ENCODE measurements at places on chromosomes 13 and 19.

- no peak for DNase-seq
Observed at GRCh38 chr19:11227195-11227886, 12.1 kb upstream of the ANGPTL8 start.

- DNase-seq: no peak
Observed at GRCh38 chr13:70527599-70527998, 419.3 kb upstream of the KLHL1 start.

- DNase-seq: no peak
Observed at GRCh38 chr19:18029617-18030338, 21.8 kb downstream of the ARRDC2 start.

GRCh38 chr13:24452044-24452443, 60.5 kb downstream of the PARP4 start:
- no peak for DNase-seq

GRCh38 chr19:55284405-55285058, 735 bp downstream of the BRSK1 start:
- DNase-seq: no peak

GRCh38 chr13:78787190-78787589, 128.2 kb upstream of the OBI1 start:
- no peak for DNase-seq

DNA sequence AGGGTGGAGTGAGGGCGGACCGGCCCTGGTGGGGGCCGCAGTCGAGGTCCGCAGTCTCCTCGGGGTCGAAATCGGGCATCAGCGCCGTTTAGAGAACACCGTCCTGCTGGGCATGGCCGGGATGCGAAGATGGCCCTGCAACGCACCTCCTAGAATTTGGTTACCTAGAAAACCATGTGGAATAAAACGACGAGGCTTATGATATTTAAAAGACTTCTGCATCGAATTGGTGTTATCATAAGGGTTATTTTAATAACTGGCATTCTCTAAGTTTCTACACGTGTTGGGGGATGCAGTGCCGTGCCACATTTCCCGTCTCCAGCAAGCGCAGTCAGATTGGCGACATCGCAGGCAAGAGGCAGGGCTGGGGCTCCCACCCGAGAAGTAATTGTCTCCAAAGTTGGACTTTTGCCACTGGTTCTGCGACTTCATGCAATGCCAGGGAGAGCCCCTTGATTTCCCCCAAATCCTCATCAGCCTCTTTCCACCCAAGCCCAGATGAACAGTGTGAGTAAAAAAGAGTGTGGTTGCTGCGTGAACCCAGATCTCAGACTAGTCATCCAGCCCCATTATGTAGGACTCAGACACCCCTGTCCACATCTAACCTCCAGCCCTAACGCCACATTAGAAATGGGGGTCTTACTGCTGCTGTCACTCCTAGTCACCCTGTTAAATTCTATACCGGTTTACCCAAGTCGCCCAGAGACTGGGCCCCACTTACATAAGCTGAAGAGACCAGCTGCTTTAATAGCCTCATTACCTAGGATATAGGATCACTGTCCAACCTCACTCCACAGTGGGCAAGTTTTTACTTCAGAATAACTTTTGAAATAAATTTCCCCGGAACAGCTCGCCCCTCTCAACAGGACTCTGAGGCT, 571 bp upstream of the DHRS12 start:
- DNase-seq: no peak

GRCh38 chr19:55289117-55289796, 5.5 kb downstream of the BRSK1 start:
- DNase-seq: no peak

DNA sequence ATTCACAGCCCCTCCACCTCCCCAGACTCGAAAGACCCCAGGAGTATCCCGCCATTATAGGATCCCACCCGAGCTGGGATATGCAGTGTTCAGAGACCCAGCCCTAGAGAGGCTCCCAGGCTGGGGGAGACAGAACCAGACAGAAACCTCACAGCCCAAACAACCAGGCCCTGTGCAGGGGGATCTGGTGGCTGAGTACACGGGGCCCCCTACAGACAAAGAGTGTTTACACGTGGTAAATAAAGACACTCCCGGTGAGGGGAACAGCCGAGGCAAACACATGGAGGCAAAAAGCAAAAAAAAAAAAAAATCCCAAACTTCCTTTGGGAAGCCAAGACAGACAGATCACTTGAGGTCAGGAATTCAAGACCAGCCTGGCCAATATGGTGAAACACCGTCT, 25.1 kb downstream of the TINCR start:
- DNase-seq: no peak

DNA sequence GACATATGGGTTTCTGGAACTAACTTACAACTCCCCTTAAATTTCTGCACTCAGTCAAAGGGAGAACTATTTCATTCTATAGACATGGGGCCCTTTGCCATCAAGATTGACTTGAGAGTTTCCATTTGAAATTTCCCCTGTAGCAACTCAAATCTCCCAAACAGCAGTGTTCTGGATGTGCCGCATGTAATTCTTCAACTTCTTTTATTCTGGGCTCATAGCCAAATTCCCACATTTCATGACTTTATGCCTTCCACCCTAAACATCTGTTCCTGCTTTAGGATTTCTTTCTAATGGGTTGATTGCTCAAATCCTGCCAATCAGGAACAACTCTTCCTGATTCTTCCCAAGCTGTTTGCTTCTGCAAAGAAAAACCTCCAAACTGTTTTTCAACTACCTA, 336.0 kb downstream of the TBC1D4 start:
- no peak for DNase-seq

GRCh38 chr19:812747-813218, 9.0 kb downstream of the PLPPR3 start:
- no peak for DNase-seq

- DNase-seq: no peak
Observed at GRCh38 chr13:43546816-43547215, 240.0 kb downstream of the ENOX1 start.

- no peak for DNase-seq
Observed at GRCh38 chr13:113967206-113967720, 6.6 kb downstream of the C13orf46 start.

- peak; percentile 72 for DNase-seq
Observed at GRCh38 chr13:33204130-33204927, 81.2 kb downstream of the STARD13 start.

DNA sequence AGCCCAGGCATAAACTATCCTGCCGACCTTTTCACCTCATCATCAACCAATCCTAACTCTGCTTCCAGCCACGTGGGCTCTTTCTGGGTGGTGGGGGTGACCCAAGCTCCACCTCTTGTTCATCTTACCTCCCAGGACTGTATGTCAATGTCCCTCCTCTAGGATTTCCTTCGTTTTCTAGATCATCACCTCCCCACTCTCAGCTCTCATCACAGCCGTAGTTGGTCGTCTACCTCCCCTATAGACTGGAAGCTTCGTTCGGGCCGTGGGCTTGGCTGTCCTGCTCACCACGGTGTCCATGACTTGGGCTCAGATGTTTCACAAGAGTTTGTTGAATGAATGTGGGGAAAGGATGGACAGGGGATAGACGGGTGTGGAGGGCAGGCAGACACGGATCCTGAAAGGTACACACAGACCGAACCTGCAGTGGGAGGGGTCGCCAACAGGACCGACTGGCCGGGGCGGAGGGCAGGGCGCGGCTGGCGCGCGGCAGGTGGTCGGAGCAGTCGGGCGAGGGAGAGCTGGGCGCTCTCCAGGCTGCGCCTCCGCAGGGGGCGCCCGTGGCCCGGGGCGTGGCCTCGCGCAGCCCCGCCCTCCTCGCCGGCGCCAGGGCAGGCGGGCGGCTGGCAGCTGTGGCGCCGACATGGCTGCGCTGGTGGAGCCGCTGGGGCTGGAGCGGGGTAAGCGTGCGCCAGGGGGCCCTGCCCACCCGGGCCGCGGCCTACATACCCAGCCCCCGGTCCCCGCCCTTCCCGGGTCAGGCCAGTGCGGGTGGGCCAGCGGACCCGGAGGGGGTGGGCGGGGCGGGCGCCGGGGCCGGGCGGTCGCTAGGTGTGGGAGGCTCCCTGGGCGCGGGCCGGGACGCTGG, at the start of gene LIN7B:
TSS of gene LIN7B (plus strand) at position 609 of the 868 bp plus-strand sequence. CDS start at position 644, 35 bp downstream.
- DNase-seq: peak; percentile 63

- no peak for DNase-seq
Observed at GRCh38 chr13:45974500-45974899, 78.0 kb downstream of the ZC3H13 start.

DNA sequence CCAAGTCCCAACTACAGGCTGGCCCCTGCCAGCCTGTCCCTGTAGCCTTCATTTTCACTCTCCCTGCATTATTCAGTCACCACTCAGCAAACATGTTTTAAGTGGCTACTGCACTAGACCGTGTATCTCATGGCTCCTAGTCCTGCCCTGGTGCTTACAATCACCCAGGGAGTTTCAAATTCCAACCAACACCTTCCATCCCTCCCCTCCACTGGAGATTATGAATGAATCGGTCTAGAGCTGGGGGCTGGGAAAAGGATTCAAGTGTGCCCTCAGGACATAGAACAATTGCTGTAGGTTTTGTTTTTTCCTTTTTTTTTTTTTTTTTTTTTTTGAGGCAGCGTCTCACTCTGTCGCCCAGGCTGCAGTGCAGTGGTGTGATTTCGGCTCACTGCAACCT, 15.0 kb upstream of the TNFAIP8L1 start:
- no peak for DNase-seq

DNA sequence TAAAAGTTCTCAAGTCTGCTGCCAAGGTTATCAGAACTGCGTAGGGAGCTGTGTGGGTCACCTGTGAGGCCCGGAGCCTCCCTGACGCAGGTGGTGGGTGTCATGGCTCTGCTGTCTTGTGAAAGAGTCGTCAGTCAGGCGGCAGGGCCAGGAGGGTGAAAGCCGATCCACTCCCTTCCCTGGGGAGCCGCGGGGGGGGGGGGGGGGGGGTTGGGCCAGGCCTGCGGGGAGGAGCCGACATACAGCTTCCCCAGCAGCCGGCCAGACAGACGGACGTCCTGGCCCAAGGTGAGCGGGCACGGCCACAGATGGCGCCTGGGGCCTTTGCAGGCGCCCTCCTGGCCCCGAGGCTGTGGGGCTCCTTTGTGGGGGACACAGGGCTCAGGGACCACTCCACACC, 12.4 kb downstream of the SBNO2 start:
- DNase-seq: no peak

DNA sequence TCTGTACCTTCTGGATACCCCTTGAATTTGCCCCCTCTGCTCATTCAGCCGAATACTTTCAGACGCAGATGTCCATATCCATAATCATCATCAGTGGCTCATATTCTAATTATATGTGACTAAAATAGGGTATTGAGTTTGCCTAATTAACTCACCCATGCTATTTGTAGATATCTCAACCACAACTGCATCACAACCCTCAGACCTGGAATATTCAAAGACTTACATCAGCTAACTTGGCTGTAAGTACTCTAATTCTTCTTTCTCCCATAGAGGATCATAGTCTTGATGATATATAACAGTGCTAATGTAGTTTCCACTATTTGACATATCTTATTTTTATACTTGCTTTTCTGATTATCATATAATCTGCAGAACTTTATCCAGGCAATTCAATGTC, 35.8 kb downstream of the RXFP2 start:
- no peak for DNase-seq

- no peak for DNase-seq
Observed at GRCh38 chr13:80382576-80382975, 41.6 kb upstream of the SPRY2 start.

GRCh38 chr13:107006661-107007060, 438.7 kb upstream of the ARGLU1 start:
- DNase-seq: no peak

- no peak for DNase-seq
Observed at GRCh38 chr13:32882691-32883090, 133.5 kb upstream of the KL start.

GRCh38 chr13:104447348-104447747, 1381.1 kb upstream of the SLC10A2 start:
- no peak for DNase-seq

DNA sequence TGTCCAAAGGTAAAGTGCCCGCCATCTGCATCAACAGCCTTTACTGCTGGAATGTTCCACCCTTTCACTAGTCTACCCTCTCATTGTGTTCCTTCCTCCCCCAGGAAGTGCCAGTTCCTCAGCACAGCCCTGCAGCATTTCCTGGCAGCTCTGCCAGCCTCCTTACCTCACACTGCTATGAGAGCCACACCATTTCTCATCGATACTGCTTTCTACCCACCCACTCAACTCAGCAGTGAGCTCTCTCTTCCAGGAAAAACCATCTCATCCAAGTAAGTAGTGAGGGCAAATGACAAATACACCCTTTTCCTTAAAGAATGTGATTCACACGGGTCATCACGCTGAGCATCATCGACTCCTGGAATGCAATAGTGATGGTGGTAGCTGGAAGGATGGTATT, 19.8 kb downstream of the UQCRFS1 start:
- DNase-seq: no peak

DNA sequence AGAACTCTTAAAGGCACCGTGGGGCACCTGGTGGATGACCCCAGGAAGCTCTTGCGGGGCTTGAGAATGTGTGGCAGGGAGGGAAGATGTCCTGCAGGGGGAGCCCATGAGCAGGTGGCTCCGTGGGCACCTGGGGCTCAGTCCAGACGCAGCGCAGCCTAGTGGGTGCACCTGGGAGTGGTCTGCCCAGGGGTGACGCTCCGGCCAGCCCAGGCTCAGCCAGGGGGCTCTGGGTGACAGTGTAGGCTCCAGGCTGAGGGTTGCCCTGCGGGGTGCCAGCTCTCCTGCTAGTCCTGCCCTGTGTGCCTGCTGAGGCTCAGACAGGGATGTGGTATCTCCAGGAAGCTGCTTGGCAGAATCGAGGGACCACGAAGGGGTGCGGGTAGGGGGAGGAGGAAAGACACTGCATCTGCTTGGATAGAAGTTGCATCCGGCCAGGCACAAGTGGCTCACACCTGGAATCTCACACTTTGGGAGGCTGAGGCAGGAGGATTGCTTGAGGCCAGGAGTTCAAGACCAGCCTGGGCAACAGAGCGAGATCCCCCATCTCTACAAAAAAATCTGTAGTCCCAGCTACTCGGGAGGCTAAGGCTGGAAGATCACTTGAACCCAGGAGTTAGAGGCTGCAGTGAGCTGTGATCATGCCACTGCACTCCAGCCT, 15.0 kb upstream of the PGLS start:
- no peak for DNase-seq

Data from right renal pelvis (tissue), 4 donors.